Fibroblast of skin of left quadriceps (primary cell): ENCODE measurements at places on chromosomes 11 and 22.

DNA sequence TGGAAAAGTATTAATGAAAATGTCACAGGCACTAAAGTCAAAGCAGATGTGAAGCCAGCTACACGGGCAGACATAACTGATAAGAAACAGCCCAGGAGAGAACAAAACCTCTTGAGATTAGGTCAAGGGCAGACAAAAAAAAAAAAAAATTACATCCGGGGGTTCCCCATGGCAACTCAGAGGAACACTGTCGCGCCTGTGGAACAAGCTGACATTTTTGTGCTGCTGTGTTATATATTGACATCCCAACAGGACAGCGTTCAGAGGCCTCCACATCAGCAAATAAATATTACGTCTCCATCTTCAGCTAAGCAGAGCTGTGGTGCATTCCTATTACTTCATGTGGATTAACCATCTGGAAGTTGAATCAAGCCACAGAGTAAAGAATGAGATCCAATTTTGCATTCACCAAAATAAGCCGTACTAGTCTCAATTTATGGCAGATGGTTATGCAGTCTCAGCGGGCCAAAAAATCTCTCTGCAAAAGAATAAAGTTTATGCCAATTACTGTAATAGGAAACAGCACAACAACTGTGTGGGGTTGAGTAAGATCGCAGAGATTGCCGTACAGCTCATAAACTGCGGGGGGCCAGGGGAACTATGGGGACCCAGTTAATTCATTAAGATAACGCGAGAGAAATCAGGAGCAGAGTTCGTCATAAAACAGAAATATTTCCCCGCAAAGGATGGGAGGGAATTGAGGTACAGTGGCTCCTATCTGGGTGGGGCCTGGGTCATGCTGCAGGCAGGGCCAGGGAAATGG is 41.3 kb upstream of the MN1 start:
- DNase-seq = peak; percentile 86

GRCh38 chr11:65491614-65492386 is 7.0 kb upstream of the MALAT1 start:
- DNase-seq = peak; percentile 82

DNA sequence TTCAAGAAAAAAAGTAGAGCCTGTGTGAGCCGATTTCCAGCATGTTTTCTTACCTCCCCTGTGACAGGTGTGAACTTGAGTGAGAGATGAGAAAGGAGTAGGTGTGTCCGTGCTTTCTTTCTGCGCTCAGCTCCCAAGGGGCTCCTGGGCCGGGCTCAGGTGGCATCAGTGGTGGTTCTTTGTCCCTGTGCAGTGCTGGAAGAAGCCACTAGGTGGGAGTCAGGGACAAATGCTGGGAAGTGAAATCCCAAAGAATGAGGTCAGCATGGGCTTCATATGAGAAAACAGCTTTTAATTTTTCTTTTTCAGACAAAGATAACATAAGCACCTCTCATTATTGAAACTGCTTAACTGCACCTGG is 57.8 kb downstream of the PPFIBP2 start:
- DNase-seq = no peak

- DNase-seq = no peak
Observed at GRCh38 chr22:36149441-36149840, 11.1 kb downstream of the APOL3 start.

DNA sequence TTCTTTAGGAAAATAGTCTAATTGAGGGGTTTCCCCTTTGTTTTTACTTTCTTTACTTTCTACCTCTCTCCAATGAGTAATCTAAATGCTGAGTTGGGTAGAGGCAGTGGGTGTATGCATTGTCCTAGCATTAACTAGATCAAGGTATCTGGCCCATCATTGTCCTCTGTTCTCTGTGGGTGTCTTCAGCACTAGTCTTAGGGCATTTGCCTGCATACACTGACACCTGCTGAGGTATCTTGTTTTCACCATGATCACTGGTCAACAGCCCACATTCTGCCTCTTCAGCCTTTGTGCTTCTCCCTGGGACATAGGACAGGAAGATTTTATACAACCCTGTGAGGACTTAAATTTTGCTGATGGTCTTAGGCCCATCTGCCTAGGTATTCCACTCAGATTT is 371.1 kb downstream of the RAB38 start:
- no peak for DNase-seq

- no peak for DNase-seq
Observed at GRCh38 chr22:19988965-19989724, 27.5 kb downstream of the ARVCF start.

GRCh38 chr11:65900125-65900898 is at the start of gene FOSL1:
Gene FOSL1 (minus strand): TSS chr11:65900388. CDS start chr11:65900339, 49 bp downstream.
- peak; percentile 81 for DNase-seq

DNA sequence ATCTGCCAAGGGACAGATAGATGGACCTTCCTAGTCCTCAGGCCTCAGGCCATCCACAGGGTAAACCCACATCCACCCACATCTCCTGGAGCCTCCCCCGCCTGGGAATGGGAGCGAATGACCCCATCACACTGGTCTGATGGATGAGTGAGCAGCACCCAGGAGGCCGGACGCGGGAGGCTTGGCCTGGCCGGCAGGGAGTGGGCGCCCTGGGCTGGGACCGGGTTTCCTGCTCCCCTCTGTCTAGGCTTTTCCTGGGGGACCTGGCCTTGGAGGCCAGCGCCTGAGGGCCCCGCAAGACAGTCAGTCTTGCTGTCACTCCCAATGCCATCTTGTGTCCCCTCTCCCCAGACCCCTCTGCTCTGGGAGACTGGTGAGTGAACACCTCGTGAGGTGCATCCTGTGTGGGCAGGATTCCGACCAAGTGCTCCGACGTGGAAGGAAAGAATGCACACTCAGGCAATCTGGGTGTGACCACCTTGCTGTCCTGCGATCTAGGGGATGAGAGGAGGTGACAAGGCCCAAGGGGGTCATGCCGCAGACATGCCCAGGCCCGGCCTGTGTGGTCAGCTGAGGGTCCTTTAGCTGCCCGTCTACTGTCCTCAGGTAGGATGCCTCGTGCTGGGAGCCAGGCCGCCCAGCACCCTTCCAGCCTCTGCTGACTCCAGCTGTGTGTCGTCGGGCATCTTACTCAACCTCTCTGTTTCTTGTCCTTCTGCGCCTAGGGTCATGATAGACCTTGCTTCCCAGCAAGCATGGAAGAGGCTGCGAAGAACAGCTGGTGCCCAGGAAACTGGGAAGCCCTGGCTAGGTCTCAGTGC is 26.5 kb upstream of the WNT7B start:
- DNase-seq = no peak

GRCh38 chr11:77115956-77116355 is 12.1 kb upstream of the MYO7A start:
- DNase-seq = no peak

GRCh38 chr22:50252082-50253045 is 1.3 kb upstream of the HDAC10 start:
- DNase-seq = no peak

DNA sequence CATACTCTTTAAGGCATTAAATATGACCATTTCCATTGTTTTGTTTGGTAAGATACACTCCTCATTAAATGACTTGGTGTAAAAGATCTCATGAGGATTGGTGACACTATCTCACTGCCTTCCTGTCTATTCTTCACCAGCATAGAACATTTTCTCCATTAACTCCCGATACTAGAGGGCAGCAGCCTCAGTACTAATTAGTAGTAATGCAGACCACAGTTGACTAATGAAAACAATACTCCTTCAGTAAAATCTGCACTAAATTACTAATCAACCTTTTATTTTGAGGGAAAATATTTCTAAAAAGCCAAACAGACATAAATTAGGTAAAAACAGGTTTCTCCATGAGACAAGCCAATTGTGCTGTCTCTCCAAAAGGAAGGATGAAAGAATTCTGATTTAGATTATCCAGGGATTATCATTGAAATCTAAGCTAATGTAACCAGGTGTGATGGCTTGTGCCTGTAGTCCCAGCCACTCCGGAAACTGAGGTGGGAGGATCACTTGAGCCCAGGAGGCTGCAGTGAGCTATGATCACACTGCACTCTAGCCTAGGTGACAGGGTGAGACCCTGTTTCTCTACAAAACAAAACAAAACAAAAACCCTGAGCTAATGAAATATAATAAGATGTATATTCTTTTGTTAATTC is 9.4 kb downstream of the PGM2L1 start:
- DNase-seq = peak; percentile 35

DNA sequence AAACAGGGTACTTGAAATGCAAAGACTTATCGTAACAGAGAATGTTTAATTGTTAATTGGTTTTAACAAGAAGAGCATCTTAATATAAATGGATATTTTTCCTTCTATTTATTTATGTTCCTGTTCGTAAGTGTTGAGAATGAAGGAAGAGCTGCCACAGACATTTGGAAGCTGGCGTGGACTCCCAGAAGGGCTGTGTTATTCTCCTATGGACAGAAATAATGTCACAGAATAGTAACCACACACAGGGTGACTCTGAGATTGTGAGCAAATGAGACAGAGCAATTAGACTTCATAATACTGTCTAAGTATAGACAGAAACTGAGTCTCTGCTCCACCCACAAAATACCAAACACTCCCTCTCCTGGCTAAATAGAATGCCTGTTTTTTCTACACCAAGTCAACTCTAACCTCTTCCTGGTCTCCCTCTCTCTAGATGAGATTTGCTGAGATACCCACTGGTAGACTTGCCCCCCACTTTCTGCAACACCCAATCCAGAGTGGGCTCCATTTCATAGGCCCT is 6.1 kb downstream of the APOL3 start:
- DNase-seq = no peak

GRCh38 chr22:20044495-20045151 is 23.7 kb downstream of the TANGO2 start:
- DNase-seq = no peak

GRCh38 chr11:117679461-117679860 is 117.6 kb downstream of the DSCAML1 start:
- DNase-seq = no peak

GRCh38 chr11:115092516-115092915 is 411.7 kb downstream of the CADM1 start:
- no peak for DNase-seq

DNA sequence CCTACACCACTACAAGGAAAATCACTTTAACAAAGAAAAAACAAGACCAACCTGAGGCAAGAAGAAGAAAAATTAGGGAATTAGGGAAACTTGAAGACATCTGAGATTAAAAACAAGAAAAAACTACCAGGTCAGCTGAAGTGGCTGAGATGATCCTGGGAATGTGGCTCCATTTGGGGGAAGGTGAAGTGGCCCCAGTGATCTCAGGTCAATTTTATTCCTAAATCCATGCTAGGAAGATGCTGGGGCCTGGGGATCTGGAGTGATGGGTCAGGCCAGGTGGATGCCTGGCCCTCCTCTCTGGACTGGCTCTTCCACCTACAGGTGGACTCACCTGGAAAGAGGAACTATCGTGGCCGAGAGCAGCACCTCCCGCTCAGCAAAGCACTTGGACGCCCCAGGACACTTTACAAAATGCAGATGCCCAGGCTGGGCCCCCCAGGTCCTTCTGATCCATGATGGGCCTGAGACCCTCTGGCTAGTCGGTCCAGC is 6.7 kb downstream of the TOP3B start:
- no peak for DNase-seq

- DNase-seq = no peak
Observed at GRCh38 chr11:131422029-131422428, 51.6 kb downstream of the NTM start.

GRCh38 chr22:25777870-25778269 is 35.9 kb downstream of the MYO18B start:
- DNase-seq = peak; percentile 13

GRCh38 chr11:720642-721246 is 14.7 kb downstream of the EPS8L2 start:
- no peak for DNase-seq

- DNase-seq = no peak
Observed at GRCh38 chr11:68843052-68843561, 1.4 kb upstream of the CPT1A start.

DNA sequence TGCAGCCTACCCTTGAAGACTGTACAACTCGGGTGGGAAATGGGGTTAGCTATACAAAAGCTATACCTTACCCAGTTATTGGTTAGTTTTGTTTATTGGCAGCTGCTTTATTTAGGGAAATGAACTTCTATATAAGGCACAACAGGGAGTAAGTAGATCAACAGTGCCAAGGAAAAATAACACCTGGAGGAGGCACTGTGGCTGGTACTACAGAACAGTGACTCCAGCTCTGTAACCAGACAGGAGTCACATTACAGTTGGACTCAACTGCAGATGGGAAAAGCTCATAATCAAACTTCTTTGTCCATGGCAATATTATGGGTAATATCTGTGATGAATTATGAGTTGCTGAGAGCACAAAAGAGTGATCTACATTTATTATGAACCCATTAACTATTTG is 14.0 kb downstream of the P4HA3 start:
- DNase-seq = no peak

- DNase-seq = no peak
Observed at GRCh38 chr11:92841719-92842118, 127.7 kb upstream of the MTNR1B start.

DNA sequence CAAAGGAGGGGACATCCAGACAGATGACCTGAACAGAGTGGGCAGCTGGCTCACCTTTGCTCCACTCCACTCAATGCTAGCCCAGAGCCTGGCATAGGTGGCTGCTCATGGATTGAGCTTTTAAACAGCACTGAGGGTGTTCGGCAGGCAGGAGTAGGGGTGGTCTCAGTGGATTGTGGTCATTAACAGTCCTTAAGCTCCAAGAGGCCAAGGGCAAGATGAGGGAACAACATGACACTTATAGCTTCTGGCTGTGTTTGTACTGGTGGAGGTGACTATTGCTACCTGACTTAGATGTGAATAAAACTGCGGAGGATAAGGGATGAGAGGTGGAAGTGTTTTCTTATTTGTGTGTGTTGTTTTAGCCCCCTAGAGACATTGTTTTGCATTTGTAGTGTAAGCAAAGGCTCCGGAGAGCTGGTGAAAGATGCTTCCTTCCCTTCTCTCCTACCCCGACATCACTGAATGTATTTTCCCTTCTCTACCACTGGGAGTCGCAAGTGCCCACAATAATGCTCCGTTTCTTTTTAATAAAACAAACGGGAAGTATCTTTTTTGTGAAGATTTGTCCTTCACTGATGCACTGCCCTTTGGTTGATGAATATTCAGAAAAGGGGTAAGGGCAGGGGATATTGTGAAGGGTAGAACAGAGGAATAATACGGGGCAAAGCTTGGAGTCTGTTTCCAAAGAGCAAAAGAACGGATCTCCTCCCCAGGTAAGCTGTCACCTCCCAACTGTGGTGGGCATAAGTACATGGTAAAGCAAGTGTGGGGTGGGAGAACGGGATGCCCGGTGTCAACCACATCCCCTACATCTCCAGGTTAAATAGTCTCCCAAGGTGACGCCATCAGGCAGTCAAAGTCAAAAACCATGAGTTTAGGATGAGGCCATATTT is 27.5 kb upstream of the MTNR1B start:
- DNase-seq = peak; percentile 8

- DNase-seq = no peak
Observed at GRCh38 chr22:28802595-28803123, 2.3 kb upstream of the XBP1 start.
